Esophagus muscularis mucosa (tissue), 4 donors: ENCODE measurements at places on chromosomes 13 and 19. TPM values are rescaled to one million over a fixed set of nuclear protein-coding genes. Genes with fewer than 3 reads are reported as not detected.

The CYP4F2 gene
- total RNA-seq, result not detected

The CEACAM20 gene
- not detected for total RNA-seq

GRCh38 chr13:95392597-95392996, 91.3 kb upstream of the ABCC4 start:
- no peak for DNase-seq

DNA sequence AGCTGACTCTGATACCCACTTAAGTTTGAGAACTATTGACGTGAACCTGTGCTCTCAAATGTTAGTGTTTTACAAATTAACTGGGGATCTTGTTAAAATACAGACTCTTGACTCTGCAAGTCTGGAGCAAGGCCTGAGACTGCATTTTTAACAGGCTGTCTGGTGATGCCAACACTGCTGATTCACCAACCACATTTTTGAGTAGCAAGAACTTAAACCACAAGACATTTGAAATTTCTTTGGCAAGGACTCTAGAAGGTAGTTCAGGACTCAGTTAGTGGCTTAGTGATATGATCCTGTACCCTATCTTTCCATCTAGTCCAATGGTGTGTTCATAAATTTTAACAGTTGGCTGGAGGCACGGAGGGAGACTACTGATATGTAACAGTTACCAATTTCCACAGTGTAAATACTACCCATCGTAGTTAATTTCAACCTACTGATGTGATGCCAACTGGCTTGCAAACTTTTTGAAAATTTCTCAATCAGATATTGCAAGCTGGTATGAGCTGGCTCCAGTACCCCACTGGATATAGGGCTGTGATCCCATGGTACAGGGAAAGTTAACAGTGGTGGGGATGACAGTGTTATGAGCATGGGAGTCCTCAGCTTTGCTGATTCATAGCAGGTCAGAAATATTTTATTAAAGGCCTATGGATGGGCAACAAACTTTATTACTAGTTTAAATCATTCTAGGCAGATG, 255.1 kb downstream of the TBC1D4 start:
- DNase-seq, result no peak

- no peak for DNase-seq
These were observed 537.3 kb downstream of the SUCLA2 start for GRCh38 chr13:47463726-47464125.

DNA sequence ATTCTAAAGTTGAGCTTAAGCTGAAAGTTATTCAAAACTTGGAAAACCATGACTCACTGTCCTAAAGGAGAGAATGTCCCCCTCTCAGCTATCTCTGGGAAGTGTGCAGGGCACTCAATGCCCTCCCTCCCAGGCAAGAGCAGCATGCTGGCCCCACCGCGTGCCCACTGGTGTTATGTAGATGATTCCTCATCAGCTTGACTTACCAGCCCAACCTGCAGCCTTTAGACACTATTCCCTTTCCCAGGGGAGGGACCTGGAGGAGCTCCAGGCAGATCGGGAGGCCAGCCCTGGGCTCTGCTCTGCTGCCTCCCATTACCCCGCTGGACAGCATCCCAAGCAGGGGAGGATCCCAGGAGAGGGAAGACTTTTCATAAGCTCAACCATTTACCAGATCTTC, 124.6 kb downstream of the FGF14 start:
- no peak for DNase-seq

GRCh38 chr13:106295971-106296370, 239.5 kb downstream of the EFNB2 start:
- no peak for DNase-seq

The C1QTNF9B gene
- not detected for total RNA-seq

- DNase-seq, result no peak
These were observed 314.9 kb upstream of the SLITRK5 start for GRCh38 chr13:87356314-87356713.

DNA sequence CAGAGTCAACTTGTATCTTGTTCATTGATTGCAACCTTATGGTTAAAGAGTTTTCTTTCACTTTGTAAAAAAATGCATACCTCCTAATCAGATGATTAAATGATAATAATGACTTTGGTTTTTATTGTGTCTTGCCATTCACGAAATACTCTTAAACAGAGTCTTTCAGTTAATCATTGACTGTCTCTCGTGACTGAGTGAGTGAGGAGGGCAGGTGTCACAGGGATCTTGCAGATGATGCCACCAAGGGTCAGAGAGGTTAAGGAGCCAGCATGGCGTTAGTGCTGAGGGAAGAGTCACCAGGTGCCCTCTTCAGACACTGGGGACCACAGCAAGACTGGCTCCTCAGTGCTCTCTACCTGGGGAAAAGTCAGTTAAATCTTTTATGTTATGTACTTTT, 8.0 kb downstream of the GPATCH1 start:
- no peak for DNase-seq

- no peak for DNase-seq
These were observed 19.8 kb downstream of the KANK2 start for GRCh38 chr19:11177592-11177991.

GRCh38 chr13:51246025-51246417, 23.8 kb downstream of the FAM124A start:
- DNase-seq, result no peak

DNA sequence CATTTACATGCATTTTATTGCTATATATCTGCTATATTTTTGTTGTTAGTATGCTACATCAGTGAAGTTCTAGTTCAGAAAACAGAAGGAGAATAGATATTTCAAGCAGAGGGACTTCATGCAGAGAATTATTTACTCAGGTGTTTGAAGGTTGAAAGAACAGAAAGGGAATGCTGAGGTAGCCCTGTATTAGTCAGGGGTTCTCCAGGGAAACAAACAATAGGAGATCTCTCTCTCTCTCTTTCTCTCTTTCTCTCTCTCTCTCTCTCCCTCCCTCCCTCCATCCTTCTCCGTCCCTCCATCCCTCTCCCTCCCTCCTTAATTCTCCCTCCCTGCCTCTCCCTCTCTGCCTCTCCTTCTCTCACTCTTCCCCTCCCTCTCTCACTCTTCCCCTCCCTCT, 114.3 kb upstream of the TDRD3 start:
- DNase-seq, result no peak

The SULT2A1 gene
- not detected for total RNA-seq

- no peak for DNase-seq
These were observed 2.3 kb upstream of the ZNF347 start for GRCh38 chr19:53161123-53161522.

The ZGLP1 gene
- 0.58 TPM for total RNA-seq

DNA sequence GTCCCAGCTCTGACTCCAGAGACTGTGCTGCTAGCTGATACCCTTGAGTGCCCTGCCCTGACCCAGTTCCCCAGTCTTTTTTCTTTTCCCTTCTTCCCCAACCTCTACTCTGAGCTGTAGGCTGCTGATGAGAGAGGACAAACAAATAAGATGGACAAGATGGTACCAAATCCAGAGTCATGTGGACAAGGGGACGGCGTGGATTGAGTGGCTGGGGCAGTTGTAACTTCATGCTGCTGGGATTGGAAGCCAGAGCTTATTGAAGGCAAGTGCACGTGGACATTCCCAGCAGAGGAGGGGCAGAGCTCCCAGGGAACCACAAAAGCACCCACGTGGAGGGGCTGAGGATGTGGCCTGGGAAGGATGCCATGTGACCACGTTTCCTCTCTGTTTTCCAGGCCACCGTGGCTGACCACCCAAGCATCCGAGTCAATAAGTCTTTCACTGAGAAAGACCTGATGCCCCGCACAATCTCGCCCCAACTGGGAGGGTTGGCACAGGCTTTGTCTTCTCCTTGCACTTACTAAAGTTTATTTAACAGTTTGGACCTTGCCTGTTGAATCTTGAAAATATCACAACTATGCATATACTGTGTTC, 323.3 kb upstream of the ZNF507 start:
- no peak for DNase-seq

The B3GNT3 gene
- 0.33 TPM for total RNA-seq
